ENCODE measurements at places on chromosomes 16 and 17. TPM values are rescaled to one million over a fixed set of nuclear protein-coding genes. Genes with fewer than 3 reads are reported as not detected.

DNA sequence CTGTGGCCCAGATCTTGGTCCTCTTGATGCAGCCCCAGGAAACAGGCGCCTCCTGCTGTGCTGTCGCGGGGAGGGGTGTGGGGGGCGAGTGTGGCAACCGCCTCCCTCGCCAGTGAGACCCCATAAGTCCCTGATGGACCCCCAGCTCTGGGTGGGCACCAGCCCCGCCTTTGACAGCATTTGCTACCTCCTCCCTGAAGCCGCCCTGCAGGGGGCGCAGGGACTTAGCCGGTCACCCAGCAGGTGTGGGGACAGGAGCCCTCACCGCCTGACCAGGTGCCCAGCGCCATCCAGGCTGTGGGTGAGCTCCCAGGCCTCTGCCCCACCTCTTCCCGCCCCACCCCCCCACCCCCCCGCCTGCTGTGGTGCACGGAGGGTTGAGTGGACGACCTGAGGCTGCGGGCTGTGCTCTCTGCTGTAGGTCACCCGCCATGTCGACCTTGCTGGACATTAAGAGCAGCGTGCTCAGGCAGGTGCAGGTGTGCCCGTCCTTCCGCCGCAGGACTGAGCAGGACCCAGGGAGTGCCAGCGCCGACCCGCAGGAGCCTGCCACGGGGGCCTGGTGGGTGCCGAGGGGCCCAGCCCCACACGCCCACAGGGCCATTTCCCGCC, 4.8 kb downstream of the BAIAP3 start:
- no peaks in the 10 kb centered on the region for H3K36me3 ChIP-seq
- DNase-seq, result peak; percentile 46

- peaks cover 10% of the 10 kb centered on the region for H3K36me3 ChIP-seq
- peaks cover 3% of the 10 kb centered on the region for H3K27me3 ChIP-seq
- peak overlapping the region; percentile 99 for H3K4me3 ChIP-seq
- H3K4me1 ChIP-seq, result peaks cover 43% of the 10 kb centered on the region
- DNase-seq, result peak; percentile 19
Observed at GRCh38 chr16:9092282-9092977, 986 bp downstream of the HAPSTR1 start.

GRCh38 chr17:13609941-13610340, 8.2 kb upstream of the HS3ST3A1 start:
- DNase-seq, result no peak
- no peaks in the 10 kb centered on the region for H3K27me3 ChIP-seq
- no peak overlapping the region for H3K4me3 ChIP-seq
- H3K4me1 ChIP-seq, result no peaks in the 10 kb centered on the region
- H3K36me3 ChIP-seq, result peaks cover 9% of the 10 kb centered on the region

DNA sequence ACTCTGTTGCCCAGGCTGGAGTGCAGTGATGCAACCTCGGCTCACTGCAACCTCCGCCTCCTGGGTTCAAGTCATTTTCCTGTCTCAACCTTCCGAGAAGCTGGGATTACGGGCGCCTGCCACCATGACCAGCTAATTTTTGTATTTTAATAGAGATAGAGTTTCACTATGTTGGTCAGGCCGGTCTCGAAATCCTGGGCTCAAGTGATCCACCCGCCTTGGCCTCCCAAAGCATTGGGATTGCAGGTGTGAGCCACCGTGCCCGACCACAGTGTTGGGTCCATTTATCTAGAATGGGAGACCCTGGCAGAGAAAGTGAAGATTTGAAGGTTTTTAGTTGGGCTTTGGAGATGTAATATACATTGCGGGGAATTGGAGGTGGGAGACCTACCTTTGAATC, 70.1 kb downstream of the SNX29 start:
- H3K27ac ChIP-seq, result no peak overlapping the region
- H3K4me3 ChIP-seq, result no peak overlapping the region
- no peaks in the 10 kb centered on the region for H3K27me3 ChIP-seq
- no peak for DNase-seq
- no peaks in the 10 kb centered on the region for H3K4me1 ChIP-seq

DNA sequence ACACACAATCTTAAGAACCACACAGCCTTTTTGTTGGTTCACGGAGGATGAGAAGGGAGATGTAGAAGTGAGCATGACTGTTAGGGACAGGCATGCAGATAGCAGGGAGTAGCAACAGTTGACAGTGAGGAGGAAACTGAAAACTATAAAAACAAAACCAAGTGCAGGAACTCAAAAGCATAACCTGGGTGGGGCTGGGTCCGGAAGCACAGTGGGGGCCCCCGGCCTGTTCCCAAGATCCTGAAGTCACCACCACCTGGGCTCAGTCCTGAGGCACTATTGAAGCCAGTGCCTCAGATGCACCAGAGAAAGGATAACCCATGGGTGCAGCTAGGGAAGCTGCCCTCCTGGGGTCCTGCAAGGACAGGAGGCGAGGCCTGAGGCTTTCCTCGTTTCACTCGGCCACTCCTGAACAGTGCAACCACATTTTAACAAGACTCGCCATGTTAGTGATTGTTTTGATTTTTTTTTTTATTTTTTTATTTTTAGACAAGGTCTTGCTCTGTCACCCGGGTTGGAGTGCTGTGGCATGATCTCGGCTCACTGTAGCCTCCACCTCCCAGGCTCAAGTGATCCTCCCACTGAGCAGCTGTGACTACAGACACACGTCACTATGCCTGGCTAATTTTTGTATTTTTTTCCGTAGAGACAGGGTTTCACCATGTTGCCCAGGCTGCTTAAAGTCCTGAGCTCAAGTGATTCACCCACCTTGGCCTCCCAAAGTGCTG, 27.7 kb upstream of the CBX4 start:
- H3K36me3 ChIP-seq, result no peaks in the 10 kb centered on the region
- no peaks in the 10 kb centered on the region for H3K27me3 ChIP-seq
- peaks cover 19% of the 10 kb centered on the region for H3K4me1 ChIP-seq

- H3K4me3 ChIP-seq, result no peak overlapping the region
- peaks cover 36% of the 10 kb centered on the region for H3K27me3 ChIP-seq
- H3K4me1 ChIP-seq, result peaks cover 15% of the 10 kb centered on the region
- no peak for DNase-seq
- no peaks in the 10 kb centered on the region for H3K36me3 ChIP-seq
Observed at GRCh38 chr17:63989622-63990345, 8.4 kb upstream of the PRR29 start.

DNA sequence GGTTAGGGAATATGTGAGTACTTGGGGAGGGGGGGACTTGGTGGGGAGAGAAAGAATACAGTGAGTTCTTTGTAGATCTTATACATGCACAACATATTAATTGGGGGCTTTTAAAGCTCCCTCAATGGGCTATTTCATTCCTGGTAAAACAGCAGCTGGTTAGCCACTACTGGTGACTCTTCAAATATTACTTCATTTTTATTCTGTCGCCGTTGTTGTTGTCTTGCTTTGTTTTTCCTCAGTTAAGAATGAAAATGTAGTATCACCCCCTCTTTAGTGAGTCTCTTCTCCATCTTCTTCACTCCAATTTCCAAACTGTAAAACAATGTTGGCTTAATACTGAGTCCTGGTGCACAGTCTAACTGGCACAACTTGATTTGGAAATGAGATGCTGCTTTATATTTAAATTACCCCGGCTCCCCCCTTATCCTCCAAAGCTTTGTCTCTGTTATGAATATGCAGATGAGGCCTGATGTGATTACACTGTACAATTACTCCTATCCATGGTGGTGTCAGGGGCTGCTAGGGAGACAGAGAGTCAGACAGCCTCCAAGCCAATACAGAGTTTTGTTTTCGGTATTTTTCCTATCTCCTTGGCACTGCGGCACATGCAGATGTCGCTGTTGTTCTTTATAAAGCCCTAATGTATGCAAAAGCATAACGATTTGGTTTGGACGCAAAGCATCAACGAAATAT, 256.9 kb upstream of the PMFBP1 start:
- no peak for DNase-seq
- peaks cover 18% of the 10 kb centered on the region for H3K36me3 ChIP-seq
- peak overlapping the region; percentile 83 for H3K27ac ChIP-seq

DNA sequence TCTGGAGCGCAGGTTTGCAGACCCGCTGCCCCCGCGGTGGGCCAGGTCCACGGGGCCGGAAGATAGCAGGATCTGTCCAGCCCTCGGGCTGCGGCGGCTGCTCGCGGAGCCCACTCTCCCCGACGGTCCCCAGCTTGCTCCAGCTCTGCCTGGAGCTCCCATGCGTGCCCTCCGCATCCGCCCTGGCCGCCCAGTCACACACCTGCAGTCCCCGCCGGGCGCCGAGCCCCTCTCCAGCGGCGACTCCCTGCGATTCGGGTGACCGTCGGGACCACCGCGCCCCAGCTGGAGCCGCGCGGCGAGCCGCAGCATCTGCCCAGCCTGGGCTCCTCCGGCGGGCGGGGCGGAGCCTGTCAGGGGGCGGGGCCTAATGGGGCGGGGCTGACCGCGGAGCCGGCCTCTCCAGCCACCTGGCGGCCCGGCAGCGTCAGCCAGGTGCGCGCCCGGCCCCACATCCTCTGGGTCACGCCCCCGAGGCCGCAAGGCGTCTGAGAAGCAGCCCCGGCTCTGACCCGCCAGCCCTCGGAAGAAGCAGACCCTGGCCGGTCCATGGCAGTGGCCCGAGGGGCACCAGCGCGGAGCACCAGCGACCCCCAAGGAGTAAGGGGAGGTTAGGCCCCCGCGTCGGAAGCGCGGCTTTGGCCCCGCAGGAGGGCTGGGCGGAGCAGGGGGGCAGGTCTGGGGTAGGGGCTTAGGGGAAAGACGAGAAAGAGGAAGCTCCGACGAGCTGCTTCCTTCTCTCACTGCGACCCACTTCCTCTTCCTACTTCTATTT, at the start of gene PIK3R5:
TSS of gene PIK3R5 (minus strand) at position 314 of the 775 bp plus-strand sequence. CDS start 54,213 bp downstream, outside the sequence.
- no peak within 1 kb of the TSS for H3K27ac ChIP-seq
- peak within 1 kb of the TSS; percentile 27 for H3K4me3 ChIP-seq
- peaks cover 73% of the 10 kb centered on the region for H3K27me3 ChIP-seq
- H3K4me1 ChIP-seq, result peaks cover 11% of the 10 kb centered on the region
- peak; percentile 34 for DNase-seq
- peaks cover 4% of the 10 kb centered on the region for H3K36me3 ChIP-seq

GRCh38 chr17:80545499-80545826, 825 bp downstream of the RPTOR start:
- DNase-seq, result no peak
- H3K27me3 ChIP-seq, result peaks cover 10% of the 10 kb centered on the region
- H3K27ac ChIP-seq, result peak overlapping the region; percentile 96
- no peaks in the 10 kb centered on the region for H3K36me3 ChIP-seq
- H3K4me3 ChIP-seq, result peak overlapping the region; percentile 97

- no peaks in the 10 kb centered on the region for H3K27me3 ChIP-seq
- peaks cover 2% of the 10 kb centered on the region for H3K36me3 ChIP-seq
Observed at GRCh38 chr17:64920026-64920418, 744 bp upstream of the LRRC37A3 start.

- DNase-seq, result no peak
- no peaks in the 10 kb centered on the region for H3K27me3 ChIP-seq
- H3K4me1 ChIP-seq, result no peaks in the 10 kb centered on the region
- no peak overlapping the region for H3K27ac ChIP-seq
- H3K4me3 ChIP-seq, result no peak overlapping the region
- no peaks in the 10 kb centered on the region for H3K36me3 ChIP-seq
Observed at GRCh38 chr17:28955408-28955807, 4.1 kb upstream of the PHF12 start.

- no peaks in the 10 kb centered on the region for H3K27me3 ChIP-seq
- no peak overlapping the region for H3K4me3 ChIP-seq
- no peak overlapping the region for H3K27ac ChIP-seq
- H3K4me1 ChIP-seq, result peaks cover 14% of the 10 kb centered on the region
- no peaks in the 10 kb centered on the region for H3K36me3 ChIP-seq
- DNase-seq, result no peak
Observed at GRCh38 chr16:89841275-89841674, 13.0 kb downstream of the SPIRE2 start.

GRCh38 chr17:82332669-82333278, 792 bp downstream of the SECTM1 start:
- H3K4me3 ChIP-seq, result peak overlapping the region; percentile 71
- H3K27ac ChIP-seq, result no peak overlapping the region
- peaks cover 12% of the 10 kb centered on the region for H3K4me1 ChIP-seq
- peaks cover 77% of the 10 kb centered on the region for H3K27me3 ChIP-seq

GRCh38 chr16:49575346-49576172, 202.0 kb downstream of the C16orf78 start:
- H3K4me3 ChIP-seq, result no peak overlapping the region
- H3K36me3 ChIP-seq, result peaks cover 15% of the 10 kb centered on the region
- H3K27ac ChIP-seq, result peak overlapping the region; percentile 57

GRCh38 chr17:51629232-51629631, 368.9 kb downstream of the UTP18 start:
- no peaks in the 10 kb centered on the region for H3K36me3 ChIP-seq
- H3K27me3 ChIP-seq, result no peaks in the 10 kb centered on the region
- DNase-seq, result no peak
- no peak overlapping the region for H3K27ac ChIP-seq

DNA sequence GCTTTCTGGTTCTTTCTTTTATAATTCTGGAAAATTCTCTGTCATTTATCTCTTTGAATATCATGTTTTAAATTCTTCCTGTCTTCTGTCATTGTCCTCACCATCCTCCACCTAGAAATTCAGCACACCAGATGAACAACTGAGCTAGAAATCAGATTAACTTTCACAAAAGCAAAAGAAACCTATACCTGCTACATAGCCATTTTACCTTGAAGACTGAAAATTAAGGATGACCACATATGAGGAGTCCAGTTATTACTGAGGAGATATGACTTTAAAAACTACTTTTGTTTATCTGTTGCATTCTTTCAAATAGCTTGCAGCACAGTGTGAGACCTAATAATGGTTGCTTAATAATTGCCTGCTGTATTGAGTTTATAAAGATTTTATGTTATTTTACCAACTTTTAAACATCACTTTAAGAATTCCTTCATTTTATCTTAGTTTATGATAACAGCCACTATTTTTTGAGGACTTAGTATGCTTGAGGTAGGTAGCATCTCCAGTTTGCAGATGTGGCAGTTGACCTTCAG, 104.3 kb downstream of the BCAS3 start:
- no peak for DNase-seq
- H3K4me1 ChIP-seq, result no peaks in the 10 kb centered on the region
- H3K27ac ChIP-seq, result no peak overlapping the region
- H3K4me3 ChIP-seq, result no peak overlapping the region
- H3K27me3 ChIP-seq, result no peaks in the 10 kb centered on the region
- no peaks in the 10 kb centered on the region for H3K36me3 ChIP-seq

EFCAB5 gene
- 0.30 TPM for total RNA-seq

ITGB3 gene
- 0.09 TPM for total RNA-seq

SCNN1B gene
- total RNA-seq, result not detected

CDH13 gene
- total RNA-seq, result 1.1 TPM

CA7 gene
- not detected for total RNA-seq

GPR139 gene
- total RNA-seq, result not detected

TXNDC17 gene
- 112 TPM for total RNA-seq

TAC4 gene
- total RNA-seq, result not detected

SLC9A5 gene
- total RNA-seq, result 4.4 TPM

Measured in neural crest cell (in vitro differentiated cells).